Heart left ventricle (tissue), 16 donors: ENCODE measurements at places on chromosomes 7 and 10. TPM values are rescaled to one million over a fixed set of nuclear protein-coding genes. Genes with fewer than 3 reads are reported as not detected.

Gene ADRA2A
- 0.36 TPM for polyA plus RNA-seq

Gene CDCA7L
- polyA plus RNA-seq: 15.6 TPM

Gene CD36
- 529 TPM for polyA plus RNA-seq

Gene PARD3
- 24.8 TPM for polyA plus RNA-seq

Gene SH2B2
- polyA plus RNA-seq: 2.2 TPM

Gene HOXA13
- not detected for polyA plus RNA-seq

Gene LIPN
- polyA plus RNA-seq: not detected

Gene ANKRD1
- 3,580 TPM for polyA plus RNA-seq

Gene PON1
- polyA plus RNA-seq: 0.07 TPM

Gene CNNM1
- 0.08 TPM for polyA plus RNA-seq

Gene VPS37D
- polyA plus RNA-seq: 2.2 TPM

Gene STK31
- not detected for polyA plus RNA-seq

Gene PTCD1
- 3.7 TPM for polyA plus RNA-seq

Gene H2BK1
- polyA plus RNA-seq: not detected

Gene DENND2A
- 6.2 TPM for polyA plus RNA-seq

Gene GJD4
- polyA plus RNA-seq: not detected

Gene PLAU
- polyA plus RNA-seq: 11.8 TPM

Gene FAM20C
- polyA plus RNA-seq: 21.0 TPM

DNA sequence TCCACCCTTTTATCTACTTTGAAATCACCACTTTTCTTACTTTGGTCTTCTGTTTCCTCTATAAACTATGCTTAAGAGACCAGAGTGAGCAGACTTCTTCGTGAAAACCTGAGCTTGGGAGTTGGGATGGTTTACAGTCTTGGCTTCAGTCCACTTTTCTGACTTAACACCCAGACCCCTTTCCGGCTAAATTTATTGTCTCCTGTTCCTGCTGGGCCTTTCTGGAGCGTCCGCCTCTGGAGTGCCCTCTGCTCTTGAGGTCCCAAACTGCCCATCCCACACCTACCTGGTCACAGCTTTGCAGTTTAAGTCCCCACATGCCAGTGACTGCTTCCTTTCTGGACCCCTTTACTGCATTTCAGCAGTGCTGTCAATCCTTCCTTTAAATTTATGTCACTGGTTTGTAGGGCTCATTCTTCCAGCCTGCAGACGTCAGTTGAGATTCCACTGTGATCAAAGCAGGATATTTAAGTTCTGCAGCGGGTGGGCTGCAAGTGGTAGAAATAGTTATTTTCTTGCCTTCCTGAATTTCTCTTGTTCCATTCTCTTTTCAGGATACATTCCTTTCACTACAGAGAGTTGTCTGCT is 80.3 kb downstream of the KAT6B start:
- no peak for DNase-seq

DNA sequence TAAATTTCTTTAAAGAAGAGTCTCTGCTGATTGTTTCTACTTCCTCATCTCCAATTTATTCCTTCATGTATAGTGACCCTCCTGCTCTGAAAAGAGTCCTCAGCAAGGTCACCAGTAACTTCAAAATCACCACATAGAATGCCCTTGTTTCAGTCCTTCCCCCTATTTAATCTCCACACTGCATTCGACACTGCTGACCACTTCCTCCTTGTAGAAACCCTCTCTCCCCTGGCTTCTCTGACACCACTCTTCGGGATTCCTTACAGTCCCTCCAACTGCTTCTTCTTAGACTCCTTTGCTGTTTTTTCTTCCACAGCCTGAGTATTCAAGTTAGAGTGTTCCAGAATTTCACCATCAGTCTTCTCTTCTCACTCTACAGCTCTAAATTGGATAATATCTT is 89.5 kb downstream of the VPS41 start:
- no peak for DNase-seq

GRCh38 chr10:112333452-112333851 is 40.5 kb upstream of the ACSL5 start:
- DNase-seq: no peak

DNA sequence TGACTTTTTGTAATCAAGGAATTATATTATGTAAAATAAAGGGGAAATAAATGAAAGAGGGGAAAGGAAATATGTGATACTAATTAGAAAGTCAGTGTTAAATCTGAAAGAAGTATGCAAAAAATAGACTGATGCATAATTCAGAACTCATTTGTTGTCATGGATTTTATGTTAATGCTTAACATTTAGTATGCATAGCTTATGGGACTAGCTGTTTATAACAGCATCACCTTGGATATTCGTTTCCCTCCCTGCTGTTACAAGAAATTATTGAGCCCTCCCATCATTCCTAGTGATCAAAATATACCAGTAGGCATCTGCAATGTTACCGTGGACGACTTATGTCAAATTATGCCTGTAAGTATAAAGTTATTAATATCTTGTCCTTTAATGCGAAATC is 85.9 kb downstream of the HECTD2 start:
- DNase-seq: no peak

DNA sequence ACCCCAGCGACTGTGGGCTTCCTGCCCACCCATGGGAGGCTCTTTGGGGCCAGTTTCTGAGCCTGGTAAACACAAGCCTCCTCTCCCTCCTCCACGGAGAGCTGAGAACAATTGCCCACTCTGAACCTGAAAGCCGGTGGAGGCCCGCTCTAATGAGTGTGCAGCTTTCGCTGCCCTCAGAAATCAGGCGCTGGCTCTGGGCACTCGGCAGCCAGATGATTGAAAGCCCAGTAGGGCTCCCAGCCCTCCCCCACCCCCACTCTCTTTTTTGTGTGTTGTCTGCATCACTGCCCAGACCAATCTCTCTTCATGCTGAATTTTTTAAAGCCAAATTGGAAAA is 438.9 kb downstream of the RPS24 start:
- no peak for DNase-seq

DNA sequence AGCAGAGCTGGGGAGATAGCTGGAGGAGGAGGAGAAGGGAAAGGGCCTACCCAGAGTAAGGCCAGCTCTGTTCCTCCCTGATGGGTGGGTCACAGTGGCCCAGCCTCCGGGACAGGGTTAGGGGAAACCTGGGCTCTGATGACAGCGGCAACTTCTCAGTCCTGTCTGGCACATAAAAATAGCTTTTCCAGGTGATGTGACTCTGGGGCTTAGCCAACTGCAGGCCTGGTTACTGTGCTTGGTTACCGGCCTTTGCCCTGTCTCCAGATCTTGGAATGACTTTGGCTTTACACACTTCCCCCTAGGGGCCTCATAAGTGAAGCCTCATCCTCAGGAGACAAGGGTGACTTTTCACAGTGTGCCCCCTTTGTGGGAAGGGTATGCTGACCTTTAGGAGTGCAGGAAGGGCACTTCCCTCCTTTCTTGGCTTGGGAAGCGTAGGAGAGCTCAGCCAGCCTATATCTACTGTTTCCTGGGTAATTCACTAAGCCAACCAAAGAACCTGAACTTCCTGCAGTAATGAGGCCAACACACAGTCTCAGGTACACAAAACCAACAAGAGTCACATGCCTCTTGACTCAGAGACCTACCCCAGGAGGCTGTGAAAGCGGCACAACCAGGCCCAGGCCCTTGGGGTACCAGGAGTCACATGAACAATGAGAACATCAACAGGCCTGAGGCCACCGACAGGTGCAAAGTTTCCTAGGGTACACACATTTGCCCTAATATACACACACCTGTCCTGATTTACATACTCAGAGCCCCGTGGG is 11.7 kb upstream of the HILPDA start:
- DNase-seq: no peak

DNA sequence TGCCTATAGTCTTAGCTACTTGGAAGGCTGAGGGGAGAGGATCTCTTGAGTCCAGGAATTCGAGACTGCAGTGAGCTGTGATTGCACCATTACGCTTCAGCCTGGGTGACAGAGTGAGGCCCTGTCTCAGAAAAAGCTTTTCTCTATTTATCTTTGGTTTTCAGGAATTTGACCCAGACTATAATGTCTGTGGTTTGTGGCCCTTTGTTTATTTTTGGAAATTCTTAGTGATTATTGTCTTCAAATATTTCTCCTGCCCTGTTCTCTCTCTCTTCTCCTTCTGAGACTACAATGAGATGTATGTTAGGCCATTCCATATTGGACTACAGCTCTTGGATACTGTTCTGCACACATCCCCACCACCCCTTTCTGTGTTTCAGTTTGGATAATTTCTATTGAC is 4.7 kb downstream of the MUC12 start:
- no peak for DNase-seq

- no peak for DNase-seq
Observed at GRCh38 chr7:70356787-70357328, 758.6 kb downstream of the AUTS2 start.

DNA sequence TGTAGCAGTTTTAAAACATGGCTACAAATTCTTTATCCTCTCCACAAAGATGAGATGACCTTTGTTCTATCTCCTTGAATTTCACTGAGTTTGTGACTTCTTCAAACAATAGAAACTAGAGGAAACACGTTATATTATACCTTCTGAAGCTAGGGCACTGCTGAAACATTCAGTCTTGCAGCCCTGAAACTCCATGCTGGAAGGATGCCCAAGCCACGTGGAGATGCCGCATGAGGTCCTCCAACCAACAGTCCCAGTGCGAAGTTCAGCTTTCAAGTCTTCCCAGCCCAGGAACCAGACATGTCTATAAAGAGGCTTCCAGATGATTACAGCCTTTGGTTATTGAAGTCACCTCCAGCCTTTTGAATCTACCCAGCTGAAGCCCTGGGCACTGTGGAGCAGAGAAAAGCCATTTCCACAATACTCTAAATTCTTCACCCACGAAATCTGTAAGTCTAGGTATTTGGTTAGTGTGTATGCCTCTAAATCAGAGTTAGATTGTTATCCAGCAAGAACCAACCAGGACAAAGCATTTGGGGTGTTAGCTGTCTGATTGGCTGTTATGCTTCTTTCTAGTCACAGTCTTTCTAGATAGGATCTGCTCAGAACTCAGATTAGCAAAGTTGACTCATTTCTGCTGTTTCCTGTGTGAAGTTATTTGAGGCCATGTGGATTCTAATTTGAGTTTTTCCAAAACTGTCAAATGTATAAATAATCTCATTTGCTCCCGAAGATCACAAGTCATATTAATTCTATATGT is 186.5 kb upstream of the TMEM72 start:
- DNase-seq: no peak

- DNase-seq: no peak
Observed at GRCh38 chr7:42910306-42910705, 1.6 kb downstream of the C7orf25 start.

DNA sequence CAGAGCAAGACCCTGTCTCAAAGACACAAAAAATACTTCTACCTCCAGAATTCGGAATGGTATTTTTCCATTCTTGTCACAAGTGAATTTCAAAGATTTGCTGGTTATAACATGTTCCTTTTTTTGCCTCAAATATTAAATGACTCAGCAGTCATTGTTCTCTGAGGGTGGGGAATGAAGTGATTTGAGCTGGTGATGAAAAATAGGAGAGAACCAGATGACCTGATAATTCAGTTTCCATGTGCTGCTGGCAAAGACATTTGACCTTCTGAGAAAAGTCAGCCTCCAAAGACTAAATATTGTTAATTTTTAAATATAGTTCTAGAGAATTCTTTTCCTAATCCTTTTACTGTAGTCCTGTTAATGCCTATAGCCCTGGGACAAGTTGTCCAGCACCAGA is 78.9 kb downstream of the CACNB2 start:
- DNase-seq: no peak

- no peak for DNase-seq
Observed at GRCh38 chr10:110699859-110700468, 55.8 kb downstream of the RBM20 start.

- DNase-seq: no peak
Observed at GRCh38 chr7:117195361-117196029, 127.4 kb downstream of the WNT2 start.

DNA sequence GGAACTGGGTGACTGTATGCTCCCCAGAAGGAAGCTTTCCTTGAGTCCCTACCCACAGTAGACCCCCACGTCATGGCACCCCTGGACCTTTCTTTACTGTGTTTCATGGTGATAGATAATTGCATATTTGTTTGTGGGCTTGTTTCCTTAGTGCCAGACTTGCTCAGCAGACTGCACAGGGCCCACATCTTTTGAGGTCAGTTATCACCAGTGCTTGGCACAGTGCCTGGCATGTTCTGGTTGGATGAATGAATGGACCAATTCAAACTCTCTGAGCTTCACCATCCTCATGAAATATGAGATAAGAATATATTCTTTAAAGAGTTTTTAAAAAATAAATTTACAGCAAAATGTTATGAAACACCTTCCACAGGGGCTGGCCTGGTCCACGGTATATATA is 78.4 kb upstream of the EMX2 start:
- no peak for DNase-seq

- DNase-seq: no peak
Observed at GRCh38 chr10:117409549-117410305, 34.5 kb upstream of the PDZD8 start.

- DNase-seq: no peak
Observed at GRCh38 chr7:140219672-140220524, 43.1 kb upstream of the KDM7A start.

- no peak for DNase-seq
Observed at GRCh38 chr7:136526408-136527105, 341.9 kb upstream of the CHRM2 start.

DNA sequence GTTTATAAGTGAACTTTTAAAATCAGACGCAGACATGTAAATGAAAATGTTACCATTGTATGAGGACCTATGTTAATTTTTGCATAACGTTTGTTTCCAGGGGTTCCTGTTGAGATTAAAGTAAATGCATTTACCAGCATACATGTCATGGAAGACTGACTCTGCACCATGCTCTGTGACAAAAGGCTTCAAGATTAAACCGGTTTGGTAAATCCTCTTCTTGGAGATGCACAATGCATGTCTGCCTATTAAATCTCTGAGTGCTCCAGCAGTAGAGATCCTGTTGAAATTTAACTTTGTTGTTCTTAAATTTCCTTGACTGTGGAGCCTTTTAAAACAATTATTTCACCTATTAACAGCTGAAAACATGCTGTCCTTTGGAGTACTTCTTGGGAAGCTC is 36.5 kb upstream of the JAZF1 start:
- DNase-seq: no peak

GRCh38 chr10:25112016-25112415 is 62.8 kb upstream of the GPR158 start:
- DNase-seq: no peak

GRCh38 chr7:46513447-46513848 is 592.4 kb upstream of the IGFBP3 start:
- DNase-seq: no peak

GRCh38 chr7:123533929-123534382 is 439 bp downstream of the IQUB start:
- peak; percentile 21 for DNase-seq

GRCh38 chr7:76091506-76091905 is 43.6 kb downstream of the MDH2 start:
- no peak for DNase-seq

GRCh38 chr10:76034353-76035205 is 603.2 kb downstream of the LRMDA start:
- DNase-seq: no peak

DNA sequence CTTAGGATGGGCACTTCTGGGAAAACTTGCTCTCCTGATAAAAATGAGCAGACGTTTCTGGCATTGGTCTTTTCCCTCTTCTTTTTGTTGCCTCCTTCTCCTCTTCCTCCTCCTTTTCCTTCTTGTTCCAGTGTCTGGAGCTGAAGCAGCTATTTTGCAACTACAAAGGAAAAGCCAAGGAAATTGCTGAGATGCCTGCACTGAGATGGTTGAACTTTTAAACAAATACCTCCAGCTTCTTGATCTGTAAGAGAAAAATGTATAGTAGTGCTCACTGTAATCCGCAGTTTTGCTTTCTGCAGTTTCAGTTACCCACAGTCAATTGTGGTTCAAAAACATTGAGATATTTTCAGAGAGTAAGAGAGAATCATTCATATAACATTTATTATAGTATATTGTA is 7.5 kb upstream of the SND1 start:
- no peak for DNase-seq
